ENCODE measurements at places on chromosomes 6 and 20.

DNA sequence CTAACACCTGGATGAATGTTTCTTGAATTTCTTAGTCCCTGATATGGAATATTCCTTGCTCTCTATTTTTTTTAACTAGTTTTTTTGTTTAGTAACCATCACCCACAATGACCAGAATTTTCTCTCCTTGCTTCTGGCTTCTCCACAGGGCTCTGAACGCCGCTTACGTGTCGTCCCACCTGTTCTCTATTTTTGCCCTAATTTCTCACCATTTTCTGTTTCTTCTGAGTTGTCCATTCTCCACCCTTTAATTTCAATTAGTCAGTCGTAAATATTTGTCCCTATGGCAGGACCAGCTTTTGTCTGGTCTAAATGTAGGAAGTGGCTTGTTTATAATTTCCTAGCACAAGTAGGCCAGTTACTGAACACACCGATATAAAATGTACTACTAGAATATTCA lies 52.3 kb downstream of the PLCB4 start:
- no peak for DNase-seq

DNA sequence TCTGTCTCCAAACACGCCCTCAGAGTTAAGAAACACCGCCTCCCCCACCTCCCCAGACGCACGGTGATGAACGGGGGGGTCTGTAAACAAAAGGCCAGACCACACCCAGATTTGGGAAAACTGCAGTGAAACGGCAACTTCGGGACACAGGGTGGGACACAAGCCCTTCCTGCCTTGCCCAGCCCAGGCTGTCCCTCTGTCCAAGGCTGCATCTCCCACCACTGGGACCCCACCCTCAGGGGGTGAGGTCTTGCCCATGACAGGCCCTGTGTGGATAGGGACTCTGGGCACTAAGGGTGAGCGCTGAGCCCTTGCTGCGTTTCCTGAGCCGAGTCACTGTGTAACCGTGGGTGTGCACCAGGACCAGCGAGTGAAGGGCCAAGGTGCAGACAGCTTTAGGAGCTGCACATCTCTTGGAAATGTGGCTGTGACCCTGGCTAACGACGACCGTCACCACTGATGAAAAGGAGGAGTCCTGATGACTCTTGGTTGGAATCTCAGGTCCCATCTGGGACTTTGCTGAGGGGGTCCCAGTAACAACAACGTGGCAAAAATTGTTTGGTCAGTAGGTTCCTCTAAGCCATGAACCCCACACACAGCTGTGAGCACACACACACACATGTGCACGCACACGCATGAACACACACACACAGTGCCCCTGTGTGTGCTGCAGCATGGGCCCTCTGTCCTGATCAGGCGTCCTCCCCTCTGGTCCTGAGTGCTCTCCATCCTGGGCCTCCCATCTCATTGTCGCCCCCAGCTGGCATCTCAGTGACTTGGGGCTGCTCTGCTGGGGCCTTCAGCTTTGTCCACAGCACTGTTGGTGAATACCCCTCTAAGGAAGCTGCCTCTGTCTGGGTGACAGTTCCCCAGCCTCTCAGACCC lies 100.6 kb downstream of the RAMACL start:
- DNase-seq: no peak

- no peak for DNase-seq
Observed at GRCh38 chr6:147040121-147040910, 163.9 kb upstream of the STXBP5 start.

DNA sequence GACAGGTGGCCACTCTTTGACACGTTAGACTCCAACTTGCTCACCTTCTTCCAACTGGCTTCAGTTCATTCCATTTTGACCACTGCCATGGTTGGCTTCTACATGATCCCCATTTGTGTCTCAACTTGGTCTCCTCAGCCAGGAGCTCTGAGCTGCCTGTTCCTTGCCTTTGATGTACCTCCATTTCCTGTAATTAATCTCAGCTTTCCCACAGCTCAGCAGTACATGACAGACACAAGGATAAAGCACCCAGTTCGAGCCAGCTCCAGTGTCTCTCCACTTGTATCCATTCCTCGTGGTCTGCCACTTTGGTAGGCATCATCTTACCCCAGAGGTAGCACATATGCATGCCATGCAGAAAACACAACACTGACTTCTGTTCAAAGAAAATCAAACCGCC lies 161.0 kb downstream of the TSHZ2 start:
- no peak for DNase-seq

DNA sequence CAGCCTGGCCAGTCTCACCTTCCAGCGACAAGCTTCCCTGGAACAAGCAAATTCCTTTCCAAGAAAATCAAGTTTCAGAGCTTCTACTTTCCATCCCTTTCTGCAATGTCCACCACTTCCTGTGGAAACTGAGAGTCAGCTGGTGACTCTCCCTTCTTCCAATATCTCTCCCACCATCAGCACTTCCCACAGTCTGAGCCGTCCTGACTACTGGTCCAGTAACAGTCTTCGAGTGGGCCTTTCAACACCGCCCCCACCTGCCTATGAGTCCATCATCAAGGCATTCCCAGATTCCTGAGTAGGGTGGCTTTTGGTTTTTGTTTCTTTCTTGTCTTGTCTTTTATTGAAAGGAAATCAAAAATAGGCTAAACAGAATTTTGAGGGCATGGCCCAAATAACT lies 24.3 kb downstream of the MYCT1 start:
- DNase-seq: no peak

DNA sequence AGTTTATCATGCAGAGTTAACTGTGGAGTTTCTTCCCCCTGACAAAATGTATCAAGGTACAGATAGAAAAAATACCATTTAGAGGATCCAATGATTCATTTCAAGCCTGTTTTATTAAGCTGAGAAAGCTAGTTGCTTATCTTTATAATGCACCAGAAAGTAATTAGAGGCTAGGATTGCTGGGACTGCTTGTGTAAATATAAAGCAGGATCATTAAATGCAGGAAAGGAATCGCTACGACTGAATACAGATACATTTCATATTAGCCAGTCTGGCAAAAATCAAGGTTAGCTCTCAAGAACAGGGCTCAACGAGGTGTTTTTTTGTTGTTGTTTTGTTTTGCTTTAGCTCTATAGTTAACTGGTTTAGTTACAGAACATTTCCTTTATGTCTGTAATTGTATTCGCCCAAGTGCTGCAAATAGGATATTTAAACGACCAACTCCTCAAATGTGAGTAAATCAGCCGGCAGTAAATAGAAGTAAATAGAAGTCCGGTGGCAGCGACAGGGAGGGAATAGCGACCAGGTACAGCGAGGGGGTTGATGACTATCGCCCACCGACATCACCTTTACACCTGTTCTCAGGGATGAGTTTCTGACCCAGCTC lies 748 bp downstream of the UBE2J1 start:
- no peak for DNase-seq

GRCh38 chr6:6312901-6313441 lies 7.5 kb downstream of the F13A1 start:
- no peak for DNase-seq

DNA sequence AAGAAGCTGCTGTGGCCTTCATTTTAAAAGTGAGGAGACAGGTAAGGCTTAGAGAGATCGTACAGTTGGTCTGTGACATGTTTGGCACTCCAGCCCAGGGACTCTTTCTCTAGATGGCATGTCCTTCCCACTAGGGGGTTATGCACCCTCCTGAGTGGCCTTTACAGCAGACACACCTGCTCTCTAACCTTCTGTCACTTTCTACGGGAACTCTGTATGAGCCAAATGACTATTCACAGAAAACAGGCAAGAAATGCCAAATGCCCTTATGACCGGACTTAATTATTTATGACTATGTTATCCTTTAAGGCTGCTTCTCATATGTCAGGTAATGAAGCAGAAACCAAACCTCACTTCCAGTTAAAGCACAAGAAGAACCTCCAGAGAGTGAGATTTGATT lies 91.2 kb downstream of the MAP3K5 start:
- DNase-seq: no peak

DNA sequence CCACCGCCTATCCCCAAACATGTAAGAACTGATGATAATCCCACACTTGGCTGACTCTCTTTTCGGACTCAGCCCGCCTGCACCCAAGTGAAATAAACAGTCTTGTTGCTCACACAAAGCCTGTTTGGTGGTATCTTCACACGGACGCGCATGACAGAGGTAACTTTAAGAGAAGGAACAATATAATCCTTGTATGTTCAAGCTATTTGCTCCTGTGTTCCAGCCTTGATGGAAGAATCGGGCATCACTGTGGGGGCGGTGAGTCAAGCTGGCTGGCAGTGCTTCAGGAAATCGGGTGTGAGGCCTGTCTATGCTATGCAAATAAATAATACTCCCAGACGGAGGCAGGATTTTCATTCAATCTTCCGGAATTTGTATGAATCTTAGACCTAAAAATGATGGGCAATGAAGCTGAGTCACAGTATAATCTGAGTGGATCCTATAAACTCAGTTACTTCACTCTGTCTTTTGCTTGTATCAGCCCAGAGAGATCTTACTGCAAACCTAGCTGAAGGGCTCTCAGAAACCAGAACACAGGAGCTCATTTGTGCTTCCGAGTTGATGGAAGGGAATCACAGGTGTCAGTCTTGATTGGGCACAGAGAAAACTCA lies 45.2 kb upstream of the NT5E start:
- no peak for DNase-seq

GRCh38 chr6:64249115-64249514 lies 613.5 kb downstream of the PHF3 start:
- no peak for DNase-seq

DNA sequence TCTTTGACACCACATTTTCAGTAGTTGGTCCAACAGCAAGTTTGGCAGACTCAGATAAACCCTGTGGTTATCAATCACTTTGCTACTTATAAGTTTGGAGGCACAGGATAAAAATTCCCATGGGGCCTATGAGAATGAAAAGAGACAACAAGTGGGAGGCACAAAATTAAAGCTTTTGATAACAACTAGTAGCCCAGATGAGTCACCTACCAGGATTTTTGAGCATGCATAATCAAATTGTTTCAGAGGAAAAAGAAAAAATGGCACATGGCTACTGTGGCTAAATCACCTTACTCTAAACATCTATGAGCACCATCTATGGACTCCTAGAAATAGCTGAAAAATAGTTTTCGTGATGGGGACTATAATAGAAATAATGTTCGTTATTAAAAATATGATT lies 40.8 kb upstream of the BMP5 start:
- no peak for DNase-seq
